ENCODE measurements at places on chromosomes 13 and 19.

DNA sequence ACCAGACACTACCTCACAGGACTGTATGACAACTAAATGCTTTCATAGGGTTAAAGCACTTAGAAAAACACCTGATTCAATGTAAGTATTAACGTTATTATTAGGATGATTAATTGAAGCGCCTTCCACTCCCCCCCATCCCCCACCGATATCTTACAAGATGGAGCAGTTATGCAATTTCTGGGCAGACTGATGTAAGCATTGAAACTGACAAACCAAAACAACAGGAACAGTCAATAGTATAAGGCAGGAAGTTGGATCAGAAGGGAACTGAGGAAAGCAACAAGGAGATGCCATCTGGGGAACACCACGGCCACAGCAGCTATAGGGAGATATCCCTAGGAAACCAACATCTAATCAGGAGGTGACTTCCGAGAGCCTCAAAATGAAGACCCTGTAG is 3.8 kb downstream of the LCP1 start:
- no peak for DNase-seq

GRCh38 chr13:51881296-51881695 is 19.5 kb downstream of the CCDC70 start:
- no peak for DNase-seq

- DNase-seq, result no peak
Measured at GRCh38 chr13:80083853-80084676, 256.9 kb downstream of the SPRY2 start.

DNA sequence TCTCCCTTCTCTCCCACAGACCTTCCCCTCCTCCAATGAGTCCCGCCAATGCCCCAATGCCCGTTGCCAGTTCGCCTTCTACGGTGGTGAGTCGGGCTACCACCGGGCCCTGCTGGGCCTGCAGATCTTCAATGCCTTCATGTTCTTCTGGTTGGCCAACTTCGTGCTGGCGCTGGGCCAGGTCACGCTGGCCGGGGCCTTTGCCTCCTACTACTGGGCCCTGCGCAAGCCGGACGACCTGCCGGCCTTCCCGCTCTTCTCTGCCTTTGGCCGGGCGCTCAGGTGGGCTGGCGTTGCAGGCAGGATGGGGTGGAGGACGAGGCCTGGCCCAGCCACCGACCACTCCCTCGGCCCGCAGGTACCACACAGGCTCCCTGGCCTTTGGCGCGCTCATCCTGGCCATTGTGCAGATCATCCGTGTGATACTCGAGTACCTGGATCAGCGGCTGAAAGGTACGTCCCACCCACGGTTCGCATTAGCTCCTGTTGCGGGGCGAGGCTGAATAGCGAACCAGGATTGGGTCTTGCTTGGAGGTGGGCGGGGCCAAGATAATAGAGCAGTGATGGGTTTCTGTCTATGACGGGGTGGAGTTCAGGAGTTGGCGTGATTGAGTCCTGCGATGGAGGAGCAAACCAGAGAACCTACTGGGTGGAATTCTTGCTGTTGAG is 11.1 kb downstream of the SLC44A2 start:
- no peak for DNase-seq

DNA sequence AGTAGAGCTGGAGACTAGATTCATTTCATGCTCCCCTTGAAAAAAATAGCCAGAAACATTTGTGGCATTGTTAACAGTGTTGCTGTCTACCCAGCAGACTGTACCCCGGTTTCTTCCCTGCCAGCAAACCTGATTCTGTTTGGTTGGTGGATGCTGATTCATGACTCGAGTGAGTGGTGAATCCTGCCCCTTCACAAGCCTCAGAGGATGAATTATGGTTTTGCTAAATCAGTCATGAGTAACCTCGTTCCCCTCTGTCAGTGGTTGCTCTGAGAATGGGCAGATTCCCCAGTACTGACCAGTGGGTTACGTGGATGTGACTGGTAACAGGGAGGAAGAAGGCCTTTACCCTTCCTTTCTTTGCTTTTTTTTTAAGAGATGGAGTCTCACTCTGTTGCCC is 10.1 kb downstream of the NLRP12 start:
- no peak for DNase-seq

GRCh38 chr13:34842466-34842865 is 99.6 kb upstream of the NBEA start:
- no peak for DNase-seq

- no peak for DNase-seq
Measured at GRCh38 chr19:49425922-49426592, 869 bp downstream of the GFY start.

GRCh38 chr19:51354742-51355148 is 11.4 kb downstream of the ETFB start:
- DNase-seq, result no peak

DNA sequence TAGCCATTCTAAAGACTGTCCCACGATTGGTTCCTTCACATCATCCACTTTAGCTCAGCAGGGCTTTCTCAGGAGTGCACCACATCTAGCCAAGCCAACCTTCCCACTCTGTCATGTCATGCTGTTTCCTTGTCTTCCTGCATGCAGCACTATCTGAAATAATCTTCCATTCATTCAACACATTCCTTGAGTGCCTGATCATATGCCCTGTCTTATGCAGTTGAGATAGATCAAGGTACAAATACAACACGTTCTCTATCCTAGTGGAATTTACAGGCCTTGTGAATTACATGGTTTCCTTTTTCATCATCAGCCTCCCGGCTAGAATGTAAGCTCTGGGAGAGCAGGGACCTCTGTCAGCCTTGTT is 6.8 kb upstream of the MRPS31 start:
- no peak for DNase-seq

GRCh38 chr13:109868578-109869311 is 82.4 kb upstream of the IRS2 start:
- no peak for DNase-seq

GRCh38 chr19:10118960-10119359 is 739 bp downstream of the EIF3G start:
- no peak for DNase-seq

DNA sequence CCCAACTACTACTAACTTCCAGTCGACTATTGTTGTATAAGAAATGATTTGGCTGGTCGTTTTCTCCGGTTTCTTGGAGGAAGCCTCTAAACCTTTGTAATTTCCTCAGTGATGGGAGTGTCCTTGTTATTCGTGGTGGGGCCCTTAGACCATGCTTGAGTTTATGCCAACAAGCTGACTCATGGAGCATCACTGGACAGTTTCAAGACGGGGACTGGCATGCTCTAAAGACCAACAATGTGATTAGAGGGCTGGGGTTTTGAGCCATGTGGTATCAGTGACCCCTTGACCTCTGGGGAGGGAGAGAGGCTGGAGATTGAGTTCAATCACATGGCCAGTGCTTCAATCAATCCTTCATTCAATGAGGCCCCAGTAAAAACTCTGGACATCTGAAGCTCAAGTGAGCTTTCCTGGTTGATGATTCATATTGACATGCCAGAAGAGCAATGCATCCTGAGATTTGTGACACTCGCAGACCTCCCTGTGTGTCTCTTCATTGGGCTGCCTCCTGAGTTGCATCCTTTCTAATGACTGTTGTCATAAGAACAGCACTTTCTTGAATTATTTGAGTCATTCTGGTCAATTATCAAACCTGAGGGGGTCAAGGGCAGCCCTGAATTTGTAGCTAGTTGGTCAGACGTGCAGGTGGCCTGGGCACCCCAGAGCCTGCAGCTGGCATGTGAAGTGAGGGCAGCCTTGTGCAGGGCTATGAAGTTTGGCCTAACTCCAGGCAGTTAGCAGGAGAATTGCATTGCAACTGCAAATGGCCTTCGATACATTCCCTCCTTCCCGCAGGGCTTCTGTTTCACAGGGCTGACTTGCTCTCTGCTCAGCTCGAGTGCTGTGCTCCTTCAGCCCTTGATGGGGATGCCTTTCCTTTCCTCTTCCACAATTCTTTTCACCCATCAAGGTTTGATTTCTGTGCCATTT is 246.5 kb downstream of the FGF9 start:
- no peak for DNase-seq

DNA sequence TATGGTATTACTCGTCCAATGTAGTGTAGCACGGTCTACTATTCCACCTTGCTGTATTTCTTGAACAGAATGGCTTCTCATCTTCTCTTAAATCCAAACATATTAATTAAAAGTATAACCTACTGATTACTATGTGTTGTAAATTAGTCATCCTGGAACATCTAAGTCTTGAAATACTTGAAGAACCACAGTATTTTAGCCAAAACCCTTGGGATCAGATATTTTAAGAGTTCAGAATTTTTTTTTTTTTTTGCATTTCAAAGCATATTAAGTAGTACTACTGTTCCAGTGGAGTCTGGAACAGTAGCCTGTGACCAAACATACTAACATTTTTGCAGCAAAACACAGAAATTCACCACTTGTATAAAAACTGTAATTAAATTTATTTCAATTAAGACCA is 30.1 kb downstream of the ZC3H13 start:
- no peak for DNase-seq

GRCh38 chr19:51096473-51097165 is 11.6 kb downstream of the CTU1 start:
- no peak for DNase-seq

GRCh38 chr13:52711286-52711685 is 28.3 kb downstream of the CNMD start:
- DNase-seq, result no peak

- no peak for DNase-seq
Measured at GRCh38 chr19:7927605-7928333, 1.8 kb upstream of the CTXN1 start.

DNA sequence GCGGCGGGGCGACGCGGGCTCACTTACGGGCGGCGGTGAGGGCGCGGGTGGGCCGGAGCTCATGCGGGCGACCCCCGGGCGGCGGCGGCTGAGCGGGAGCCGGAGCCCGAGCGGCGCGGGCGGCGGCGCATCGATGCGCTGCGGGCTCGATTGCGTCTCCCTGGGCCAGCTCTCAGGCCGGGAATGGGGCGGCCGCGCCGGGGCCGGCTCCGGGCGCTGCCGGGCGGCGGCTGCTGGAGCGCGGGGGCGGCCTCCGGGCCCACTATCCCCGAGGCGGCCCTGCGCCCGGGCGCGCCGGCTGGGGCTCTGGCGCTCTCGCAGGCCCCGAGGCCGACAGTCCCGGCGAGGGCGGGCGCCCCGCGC is 1.4 kb upstream of the TSHZ3 start:
- DNase-seq, result peak; percentile 45

DNA sequence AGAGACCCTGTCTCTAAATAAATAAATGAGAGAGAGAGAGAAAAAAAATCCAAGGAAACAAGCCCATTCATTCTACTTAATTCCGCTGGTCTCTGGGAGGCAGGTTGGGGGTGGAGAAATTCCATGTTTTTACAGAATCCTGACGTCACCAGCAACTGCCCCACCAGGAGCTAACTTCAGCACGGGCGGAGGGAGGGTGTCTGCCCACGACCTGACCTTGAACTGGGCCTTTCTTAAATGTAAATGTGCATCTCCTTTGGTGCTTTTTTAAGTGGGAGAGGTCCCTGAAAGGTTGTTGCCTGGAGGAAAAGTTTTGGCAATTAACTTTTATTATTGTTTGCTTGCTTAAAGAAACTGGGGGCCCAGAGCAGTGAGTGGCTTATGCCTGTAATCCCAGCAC is 15.5 kb downstream of the KLF2 start:
- no peak for DNase-seq

- DNase-seq, result no peak
Measured at GRCh38 chr13:98175823-98176222, 1.2 kb downstream of the RNF113B start.

GRCh38 chr13:113291129-113291528 is 5.9 kb upstream of the LAMP1 start:
- DNase-seq, result no peak

DNA sequence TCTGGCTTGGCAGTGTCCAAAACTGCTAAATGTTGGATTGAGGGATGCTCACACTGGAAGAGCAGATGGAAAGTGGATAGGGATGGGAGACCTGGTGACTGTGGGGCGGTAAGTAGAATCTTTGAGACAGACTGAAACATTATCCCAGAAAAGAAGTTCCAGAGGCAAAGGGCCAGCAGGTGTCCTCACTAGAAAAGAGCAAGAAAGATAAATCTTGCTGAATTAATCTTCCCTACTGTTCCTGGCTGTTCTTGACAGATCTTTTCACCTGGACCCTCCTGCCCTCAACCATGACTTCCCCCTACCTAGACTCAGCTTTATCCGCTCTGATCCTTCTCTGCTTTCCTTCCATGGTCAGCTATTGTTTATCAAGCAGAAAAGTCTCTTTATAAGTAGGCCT is 35.0 kb upstream of the FRY start:
- no peak for DNase-seq

- no peak for DNase-seq
Measured at GRCh38 chr13:50339271-50339670, 324.0 kb downstream of the KCNRG start.

DNA sequence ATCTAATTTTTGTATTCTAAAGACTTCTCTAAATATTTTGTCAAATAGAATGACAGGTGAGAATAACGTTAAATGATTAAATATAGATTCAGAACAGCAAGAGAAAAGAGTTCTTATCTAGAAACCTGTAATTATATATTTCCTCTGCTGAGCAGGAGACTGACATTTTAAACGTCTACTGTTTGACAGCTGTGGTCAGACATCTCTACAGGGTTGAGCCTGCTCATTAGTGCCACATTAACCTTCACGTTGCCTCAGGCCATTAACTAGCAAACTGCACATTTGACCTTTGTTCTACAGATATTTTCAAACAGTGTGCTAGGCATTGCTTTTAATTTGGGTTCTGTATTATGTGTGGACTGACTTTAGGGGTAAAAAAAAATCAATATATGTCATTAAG is 347.5 kb downstream of the GPC5 start:
- no peak for DNase-seq

DNA sequence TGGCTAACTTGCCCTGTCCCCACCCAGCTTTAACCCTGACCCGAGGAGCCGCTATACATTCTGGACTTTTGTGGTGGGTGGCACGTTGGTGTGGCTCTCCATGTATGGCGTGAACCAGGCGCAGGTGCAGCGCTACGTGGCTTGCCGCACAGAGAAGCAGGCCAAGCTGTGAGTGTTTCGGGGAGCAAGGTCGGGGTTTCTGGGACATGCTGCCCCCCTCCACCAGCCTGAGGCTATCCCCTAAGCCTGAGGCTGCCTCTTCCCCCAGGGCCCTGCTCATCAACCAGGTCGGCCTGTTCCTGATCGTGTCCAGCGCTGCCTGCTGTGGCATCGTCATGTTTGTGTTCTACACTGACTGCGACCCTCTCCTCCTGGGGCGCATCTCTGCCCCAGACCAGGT is 6.0 kb downstream of the SLC5A5 start:
- DNase-seq, result no peak

DNA sequence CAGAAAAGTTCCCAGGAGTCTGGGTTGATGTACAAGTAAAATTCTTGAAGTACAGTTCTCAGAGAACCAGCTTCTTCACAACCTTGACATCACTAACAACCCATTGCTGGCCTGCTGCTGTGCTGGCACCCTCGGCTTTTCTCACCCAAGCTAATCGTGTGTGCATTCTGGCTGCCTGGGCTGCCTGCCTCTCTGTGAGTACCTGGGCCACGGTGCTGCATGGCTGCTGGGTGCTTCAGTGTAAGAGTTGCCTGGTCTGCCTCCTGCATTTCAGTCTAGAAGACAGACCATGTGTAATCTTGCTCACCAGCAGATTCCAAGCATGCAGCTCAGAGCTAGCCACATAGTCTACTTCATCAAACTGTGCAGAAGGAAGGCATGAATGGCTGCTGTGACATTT is 50.5 kb upstream of the MEDAG start:
- no peak for DNase-seq

GRCh38 chr19:29492769-29493168 is 33.0 kb upstream of the VSTM2B start:
- no peak for DNase-seq

Measured in stimulated activated CD4-positive, alpha-beta T cell treated with anti-CD3 and anti-CD28 coated beads, Interleukin-4, amount 100 ng/mL, for 4 hours (primary cell).